ENCODE measurements at places on chromosomes 7 and 10. TPM values are rescaled to one million over a fixed set of nuclear protein-coding genes. Genes with fewer than 3 reads are reported as not detected.

DNA sequence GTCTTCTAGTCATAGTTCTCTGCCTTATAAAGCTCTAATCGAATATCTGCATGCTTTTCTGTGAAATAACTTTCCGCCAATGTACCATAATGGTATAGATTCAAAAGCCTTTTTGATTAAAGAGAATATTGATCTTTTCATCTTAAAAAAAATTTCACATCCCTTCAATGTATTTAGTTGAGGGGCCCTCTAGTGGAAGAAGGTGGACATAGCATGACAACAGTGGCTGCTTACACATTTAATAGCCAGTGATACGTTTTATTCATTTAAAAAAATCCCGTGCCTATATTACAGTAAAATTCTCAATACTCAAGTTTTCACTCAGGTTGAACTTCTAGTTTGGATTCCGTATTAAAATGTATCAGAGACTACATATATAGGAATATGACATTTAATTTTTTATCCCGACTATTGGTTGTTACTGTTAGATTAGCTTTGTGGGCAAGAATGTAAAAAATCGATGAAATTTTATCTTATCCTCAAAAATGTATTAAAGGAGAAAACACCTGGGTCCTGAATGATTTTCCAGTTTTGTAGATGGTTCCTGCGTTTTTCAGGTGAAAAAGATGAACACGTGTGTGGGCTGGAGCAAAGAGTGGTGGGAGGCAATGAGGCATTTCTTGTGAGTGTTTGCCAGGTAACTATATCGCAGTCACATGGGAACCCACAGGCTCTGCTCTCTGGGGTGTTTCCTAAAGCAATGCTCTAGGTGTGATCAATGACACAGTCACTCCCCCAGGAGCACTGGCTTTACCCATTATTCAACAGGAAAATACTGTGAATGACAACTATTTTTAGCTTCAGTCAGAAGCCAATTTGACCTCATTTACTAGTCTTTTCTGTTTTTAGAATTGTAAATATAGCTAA lies 24.1 kb upstream of the PNLIP start:
- no peak for DNase-seq

DNA sequence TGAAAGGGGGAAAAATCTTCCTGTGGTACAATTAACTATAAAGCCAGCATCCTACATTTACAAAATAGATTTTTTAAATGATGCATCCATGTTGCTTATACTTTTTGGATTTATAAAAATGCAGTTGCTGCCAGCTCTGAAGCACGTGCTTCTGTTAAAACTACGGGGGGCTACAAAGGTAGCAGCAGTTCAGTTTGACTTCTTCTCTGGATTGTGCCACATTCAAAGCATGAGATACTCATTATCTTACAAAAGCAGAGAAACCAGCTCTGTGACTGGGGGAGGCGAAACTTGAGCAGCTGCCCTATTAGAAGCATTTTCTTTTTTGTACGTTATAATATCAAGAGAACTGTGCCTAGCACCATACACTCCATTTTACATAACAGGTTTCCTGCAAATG lies 31.1 kb downstream of the NEUROD6 start:
- no peak for DNase-seq

DNA sequence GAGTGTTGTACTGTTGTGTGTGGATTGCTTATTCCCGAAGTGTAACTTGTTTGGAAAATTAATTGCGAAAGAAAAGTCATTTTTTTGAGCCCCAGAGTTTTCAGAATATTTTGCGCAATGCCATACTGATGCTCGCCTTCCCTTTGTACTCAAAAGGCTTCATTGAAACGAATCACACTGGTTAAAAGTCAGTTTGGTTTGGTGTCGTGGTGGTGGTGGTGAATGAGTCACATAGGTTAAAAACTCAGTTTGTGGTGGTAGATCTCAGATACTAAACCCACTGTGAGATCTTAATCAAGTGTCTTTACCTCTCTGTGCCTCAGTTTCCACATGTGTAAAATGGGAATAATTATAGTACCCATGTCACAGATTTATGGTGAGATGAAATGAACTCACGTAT lies 61.1 kb upstream of the IL6 start:
- peak; percentile 46 for DNase-seq

DNA sequence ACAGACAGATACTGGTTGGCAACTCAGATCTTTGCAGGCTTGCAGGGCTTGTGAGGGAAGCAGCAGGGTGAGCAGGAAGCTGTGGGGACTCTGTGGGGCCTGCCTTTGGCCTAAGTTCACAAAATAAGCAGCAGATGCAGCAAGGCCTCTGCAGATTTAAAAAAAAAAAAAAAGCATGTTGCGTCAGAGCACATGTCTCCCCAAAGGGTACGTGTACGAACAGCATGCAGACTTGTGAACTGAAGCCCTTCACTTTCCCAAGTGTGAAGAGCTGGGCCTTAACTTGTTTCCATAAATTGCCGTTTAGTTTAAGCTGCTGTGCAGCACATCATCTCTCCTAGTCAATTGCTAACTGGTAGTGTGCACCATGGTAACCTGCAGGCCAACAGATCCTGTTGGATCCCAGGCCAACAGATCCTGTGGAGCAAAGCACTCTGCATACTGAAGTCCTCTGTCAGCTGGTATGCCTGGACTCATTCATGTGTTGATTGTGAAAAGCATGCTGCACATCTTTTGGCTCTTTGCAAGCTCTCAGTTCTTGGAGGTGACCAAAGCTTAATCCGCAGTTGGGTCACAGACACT lies 10.8 kb upstream of the XPNPEP1 start:
- DNase-seq = peak; percentile 56

DNA sequence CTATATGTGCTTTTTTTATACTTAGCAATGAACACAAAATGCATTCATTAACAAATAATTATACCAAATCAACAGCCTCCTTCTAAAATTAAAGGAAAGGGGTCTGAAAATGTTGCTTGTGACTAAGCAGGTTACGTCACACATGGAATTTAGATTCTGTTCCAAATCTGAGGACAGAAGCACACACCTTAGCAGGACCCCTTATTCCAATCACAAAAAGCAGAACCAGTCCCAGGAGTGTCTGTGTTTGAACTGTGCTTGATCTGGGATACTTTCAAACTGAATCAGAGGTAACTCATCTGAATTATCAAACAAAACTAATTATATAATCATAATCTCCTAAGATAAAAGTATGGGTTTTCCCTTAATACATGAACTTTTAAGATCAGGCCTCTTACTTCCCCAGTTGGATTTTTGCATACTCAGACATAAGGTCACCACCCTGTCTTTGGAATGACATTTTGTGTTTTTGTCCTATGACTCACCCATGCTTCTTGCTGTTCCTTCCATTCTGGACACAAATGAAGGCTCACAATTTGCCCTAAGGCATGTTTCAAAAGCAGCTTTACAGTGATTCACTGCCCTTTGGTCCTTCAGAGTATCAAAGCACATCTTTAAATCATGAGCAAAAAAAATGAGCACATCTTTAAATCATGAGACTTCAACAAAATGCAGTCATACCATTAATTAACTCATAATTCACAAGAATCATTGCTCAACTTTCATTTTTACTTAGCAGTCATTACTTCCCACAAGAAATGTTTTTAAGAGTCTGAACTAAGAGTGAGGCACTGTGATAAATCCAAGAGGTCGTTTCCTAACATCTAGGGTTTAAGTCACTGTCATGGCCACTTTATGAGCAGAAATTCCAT lies 35.5 kb downstream of the SEMA3C start:
- no peak for DNase-seq

Gene GNAT3
- total RNA-seq = not detected

Gene CALHM3
- 0.53 TPM for total RNA-seq

Gene ADAMTS14
- not detected for total RNA-seq
